ENCODE measurements at places on chromosomes 5 and 9.

- DNase-seq = no peak
Observed at GRCh38 chr9:124940521-124940893, 376 bp downstream of the GOLGA1 start.

DNA sequence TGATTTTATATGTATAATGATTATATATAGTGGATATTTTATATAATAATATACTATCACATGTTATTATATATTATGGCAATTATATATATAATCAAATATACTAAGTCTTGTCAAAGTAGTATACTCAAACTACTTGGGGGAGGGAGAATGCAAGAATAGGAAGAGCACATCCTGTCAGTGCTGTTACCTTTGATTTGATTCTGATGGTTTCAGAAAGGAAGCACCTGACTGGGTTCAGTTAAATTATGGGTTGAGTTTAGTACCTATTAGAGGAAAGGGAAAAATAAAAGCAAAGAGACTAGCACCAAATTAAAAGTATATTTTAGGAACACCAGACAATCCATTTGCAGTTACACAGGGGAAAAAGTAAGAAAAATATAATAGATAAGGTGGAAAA, 107.6 kb downstream of the GRIA1 start:
- no peak for DNase-seq

DNA sequence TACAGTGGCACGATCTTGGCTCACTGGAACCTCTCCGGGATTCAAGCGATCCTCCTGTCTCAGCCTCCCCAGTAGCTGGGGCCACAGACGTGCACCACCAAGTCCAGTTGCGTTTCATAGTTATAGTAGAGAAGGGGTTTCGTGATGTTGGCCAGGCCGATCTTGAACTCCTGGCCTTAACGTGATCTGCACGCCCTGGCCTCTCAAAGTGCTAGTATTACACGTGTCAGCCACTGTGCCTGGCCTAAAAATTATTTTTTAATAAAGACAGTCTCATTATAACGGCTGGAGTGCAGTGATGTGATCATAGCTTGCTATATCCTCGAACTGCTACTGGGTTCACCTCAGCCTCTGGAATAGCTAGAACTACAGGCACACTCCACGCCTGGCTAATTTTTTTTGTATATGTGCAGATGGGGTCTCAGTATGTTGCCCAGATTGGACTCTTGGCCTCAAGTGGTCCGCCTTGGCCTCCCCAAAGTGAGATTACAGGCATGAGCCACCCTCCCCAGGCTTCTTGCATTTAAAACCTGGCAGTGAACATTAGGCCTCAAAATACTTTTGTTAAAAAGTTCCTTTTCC, 4.4 kb downstream of the NPM1 start:
- no peak for DNase-seq

DNA sequence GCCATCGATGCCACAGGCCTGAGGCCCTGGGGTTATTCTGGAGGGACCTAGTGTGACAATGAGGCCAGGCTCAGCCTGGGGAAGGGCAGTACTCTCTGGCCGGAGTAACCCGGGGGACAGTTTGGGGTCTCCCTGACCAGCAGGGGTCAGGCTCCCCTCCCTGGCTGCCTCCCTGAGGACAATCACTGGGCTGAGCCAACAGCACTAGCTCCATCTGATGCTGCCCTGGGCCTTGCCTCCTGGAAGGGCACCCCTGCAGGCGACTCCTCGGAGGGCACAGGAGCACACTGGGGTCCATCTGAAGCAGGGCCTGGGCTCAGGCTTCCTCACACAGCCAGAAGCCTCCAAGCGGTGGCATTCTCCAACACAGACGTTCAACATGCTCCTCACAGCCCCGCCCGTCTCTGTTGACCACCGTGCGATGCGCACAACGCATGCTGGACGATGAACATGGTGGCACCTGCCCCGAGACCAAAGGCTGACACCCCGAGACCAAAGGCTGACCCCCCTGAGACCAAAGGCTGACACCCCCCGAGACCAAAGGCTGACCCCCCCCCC, 68.3 kb downstream of the ADAMTS2 start:
- DNase-seq = no peak

DNA sequence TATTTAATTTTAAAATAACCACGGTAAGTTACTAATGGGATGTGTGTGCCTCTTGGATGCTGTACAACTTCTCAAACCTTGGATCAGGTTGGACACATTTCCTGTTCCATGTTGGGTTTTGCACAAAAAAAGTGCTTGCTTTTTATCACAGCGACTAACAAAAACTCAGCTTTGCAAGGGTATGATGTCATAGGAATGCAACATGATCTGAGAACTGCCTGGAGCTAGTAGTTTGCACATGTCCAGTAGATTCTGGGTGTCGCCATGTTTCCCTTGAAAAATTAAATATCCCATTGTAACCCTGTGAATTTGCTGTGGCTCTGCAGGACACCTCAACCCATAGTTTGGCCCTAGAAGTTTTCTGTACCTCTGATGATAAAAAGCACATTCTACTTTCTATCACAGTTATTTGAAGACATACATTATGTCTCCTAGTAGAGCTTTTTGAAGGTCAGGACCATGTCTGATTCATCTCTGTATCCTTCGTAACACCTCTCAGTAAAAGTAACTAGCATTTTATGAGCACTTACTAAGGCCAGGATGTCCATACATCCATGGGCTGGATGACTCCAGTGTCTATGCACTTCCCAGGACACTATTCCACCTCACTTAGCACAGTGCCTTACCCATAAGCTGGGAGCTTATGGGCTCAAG, 11.5 kb upstream of the FRMPD1 start:
- no peak for DNase-seq

GRCh38 chr5:6602441-6602840, 30.4 kb downstream of the NSUN2 start:
- no peak for DNase-seq

DNA sequence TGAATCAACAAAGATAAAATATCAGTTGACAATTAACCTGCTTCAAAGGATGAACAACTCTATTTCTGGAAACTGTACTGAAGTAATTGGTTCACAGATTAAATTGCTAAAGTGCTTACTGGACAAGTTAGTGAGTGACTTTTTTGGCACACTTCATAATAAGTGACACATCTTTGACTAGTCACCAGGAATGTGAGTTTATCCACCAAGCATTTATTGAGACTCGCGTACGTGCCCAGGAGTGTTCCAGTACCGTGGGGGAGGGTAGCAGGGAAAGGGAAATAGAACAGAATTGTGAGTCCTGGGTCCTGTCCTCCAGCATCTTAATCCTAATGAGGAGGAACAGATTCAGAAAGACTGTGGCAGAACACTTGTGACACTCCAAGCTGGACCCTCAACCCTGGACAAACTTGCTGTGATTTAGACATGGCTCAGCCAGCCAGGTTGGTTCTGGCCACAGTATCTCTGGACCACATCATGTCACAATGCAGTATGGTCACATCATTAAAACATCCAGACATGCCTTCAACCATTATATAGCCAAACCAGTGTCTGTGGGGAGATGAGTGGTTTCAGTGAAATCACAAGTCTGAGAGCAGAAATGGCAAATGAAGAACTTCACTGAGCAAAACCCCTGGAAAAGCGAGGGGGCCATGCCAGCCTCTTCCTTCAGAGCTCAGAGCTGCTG, 623.1 kb downstream of the BNC2 start:
- no peak for DNase-seq

DNA sequence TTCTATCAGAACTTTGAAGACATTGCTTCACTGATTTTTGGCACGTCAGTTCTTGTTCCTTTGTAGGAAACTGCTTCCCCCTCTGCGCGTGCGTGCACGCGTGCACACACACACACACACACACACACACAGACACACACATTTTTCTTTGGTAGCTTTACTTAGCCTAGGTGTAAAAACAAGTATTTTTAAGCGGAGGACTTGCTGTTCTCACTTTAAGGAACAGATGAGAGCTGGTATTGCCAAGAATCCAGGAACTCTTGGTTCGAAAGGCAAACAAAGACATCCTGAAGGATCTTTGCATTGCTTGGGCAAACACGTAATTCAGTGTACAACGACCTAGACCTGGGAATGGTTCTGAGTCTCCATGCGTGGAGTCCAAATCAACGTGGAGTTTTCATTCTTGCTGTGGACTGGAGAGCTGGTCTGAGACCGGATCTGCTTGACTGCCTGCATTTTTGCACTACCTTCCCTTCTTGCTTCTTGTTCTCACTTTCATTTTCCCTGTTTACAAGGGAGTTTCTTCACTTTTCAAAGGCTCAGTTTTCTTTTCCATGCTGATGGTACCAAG, 8.2 kb downstream of the TMEM268 start:
- no peak for DNase-seq

GRCh38 chr5:119439140-119439631, 13.1 kb upstream of the HSD17B4 start:
- DNase-seq = no peak

GRCh38 chr5:10476878-10477277, 35.2 kb downstream of the ROPN1L start:
- DNase-seq = no peak

DNA sequence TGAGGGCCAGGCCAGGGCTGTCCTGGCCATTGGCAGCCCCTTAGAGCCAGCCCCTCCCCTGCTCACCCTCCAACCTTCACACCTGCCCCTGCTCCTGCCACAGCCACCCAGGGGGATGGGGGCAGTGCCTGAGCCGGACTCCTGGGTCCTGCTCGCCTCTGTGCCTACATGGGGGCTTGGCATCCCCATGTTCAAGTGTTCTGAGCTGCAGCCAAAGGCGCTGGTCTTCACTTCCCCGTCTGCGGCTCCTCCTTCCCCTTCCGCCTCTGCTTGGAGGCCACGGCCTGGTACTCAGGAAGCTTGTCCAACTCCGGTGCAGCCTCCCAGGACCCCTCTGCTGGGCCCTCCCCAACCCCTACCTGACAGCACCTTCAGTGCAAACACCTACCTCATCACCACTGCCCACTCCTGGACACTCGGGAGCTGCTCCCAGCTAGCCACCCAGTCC, 2.3 kb upstream of the DNLZ start:
- DNase-seq = no peak

DNA sequence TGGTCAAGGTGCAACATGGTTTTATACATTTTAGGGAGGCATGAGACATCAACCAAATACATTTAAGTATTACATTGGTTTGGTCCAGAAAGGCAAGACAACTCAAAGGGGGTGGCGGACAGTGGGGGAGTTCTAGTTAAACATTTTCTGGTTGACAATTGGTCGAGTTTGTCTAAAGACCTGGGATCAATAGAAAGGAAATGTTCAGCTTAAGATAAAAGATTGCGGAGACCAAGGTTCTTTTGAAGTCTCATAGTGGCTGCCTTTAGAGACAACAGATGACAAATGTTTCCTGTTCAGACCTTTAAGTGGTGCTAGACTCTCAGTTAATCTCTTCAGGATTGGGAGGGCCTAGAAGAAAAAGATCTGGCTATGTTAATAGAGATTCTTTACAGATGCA, 47.7 kb upstream of the TTC39B start:
- DNase-seq = no peak

GRCh38 chr9:110671849-110672248, 3.3 kb downstream of the MUSK start:
- no peak for DNase-seq

GRCh38 chr5:178244576-178244975, 12.0 kb upstream of the PHYKPL start:
- no peak for DNase-seq

DNA sequence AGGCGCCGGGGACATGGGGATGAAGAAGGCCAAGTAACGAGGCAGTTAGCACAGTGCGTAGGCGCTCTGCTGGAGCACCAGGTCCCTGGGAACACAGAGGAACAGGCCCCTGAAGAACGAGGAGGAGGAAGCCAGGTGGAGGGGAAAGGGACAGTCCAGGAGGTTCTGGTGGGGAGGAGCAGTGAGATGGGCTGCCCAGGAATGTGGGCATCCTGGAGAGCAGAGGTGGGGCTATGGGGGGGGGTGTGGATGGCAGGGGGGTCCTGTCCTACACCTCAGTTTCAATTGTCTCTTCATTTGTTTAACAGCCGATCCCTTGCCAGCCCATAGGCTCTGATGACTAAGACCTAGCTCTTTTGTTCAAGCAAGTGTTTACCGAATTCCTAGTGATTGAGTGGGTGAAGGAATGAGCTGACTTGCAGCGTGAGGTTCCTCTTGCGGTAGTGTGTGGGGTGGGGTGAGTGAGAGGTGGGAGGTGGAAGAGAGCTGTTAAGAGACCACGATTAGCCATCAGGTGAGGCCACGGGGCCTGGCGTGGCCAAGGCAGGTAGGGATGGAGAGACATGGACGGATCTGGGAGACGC, 8.4 kb upstream of the PHYHD1 start:
- no peak for DNase-seq

DNA sequence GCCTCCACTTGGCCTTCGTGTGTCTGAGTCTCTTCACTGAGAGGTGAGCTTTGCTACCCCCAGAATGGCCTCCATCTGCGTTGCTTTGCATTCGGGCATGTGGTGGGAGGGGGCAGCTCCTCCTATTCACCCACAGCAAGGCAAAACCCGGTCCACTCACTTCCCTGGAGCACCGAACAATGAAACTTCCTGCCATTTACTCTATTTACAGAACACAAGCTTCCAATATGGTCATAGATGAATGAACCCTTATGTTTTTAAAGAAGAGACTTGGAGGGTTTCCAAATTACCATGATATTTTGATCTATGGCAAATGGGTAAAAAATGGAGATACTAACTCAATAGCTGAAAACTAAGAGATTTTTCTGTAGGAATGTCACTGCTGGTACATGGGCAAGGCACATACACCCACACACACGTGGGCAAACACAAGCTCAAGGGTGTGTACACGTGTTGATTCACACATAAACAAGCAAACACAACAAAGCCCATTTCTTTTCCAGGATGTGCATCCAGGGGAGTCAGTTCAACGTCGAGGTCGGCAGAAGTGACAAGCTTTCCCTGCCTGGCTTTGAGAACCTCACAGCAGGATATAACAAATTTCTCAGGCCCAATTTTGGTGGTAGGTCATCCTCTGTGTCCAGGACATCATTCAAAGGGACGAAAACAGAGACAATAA, 5.2 kb downstream of the GABRP start:
- no peak for DNase-seq

DNA sequence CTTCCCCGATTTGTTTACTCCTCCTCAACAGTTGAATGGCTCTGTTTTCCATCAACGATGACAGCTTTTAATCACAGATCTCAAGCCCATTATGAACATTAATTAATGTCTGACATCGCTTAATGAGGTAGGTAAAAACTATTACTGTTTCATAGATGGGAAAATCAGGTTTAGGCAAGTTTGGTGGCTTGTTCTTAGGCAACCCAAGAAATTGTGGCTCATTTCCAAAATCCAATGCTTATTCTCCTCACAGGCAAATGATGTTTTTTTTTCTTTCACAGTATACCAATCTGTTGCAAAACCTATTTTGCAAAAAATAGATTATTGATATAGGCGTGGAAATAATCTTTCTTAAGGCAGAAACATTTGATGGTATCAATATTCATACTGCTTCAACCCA, 70.8 kb upstream of the CHD1 start:
- no peak for DNase-seq

- no peak for DNase-seq
Observed at GRCh38 chr5:9498541-9499497, 47.1 kb downstream of the SEMA5A start.
